HT-29 (cell line): ENCODE measurements at places on chromosomes 5 and 9. TPM values are rescaled to one million over a fixed set of nuclear protein-coding genes. Genes with fewer than 3 reads are reported as not detected.

GRCh38 chr5:157574456-157575380 lies 857 bp downstream of the ADAM19 start:
- DNase-seq, result no peak

The PLAC8L1 gene
- total RNA-seq, result not detected in 2 replicates

- no peak for DNase-seq
Measured at GRCh38 chr5:129616517-129616916, 131.4 kb upstream of the MINAR2 start.

The AJM1 gene
- total RNA-seq, result 9.0 and 9.4 TPM in 2 replicates

- no peak for DNase-seq
Measured at GRCh38 chr9:88789785-88790184, 201.5 kb upstream of the S1PR3 start.

The GABRA6 gene
- total RNA-seq, result not detected in 2 replicates

The GDNF gene
- not detected in 2 replicates for total RNA-seq

The WNT8A gene
- total RNA-seq, result not detected in 2 replicates

GRCh38 chr9:100088202-100088601 lies 10.6 kb downstream of the ERP44 start:
- no peak for DNase-seq

The CATSPER3 gene
- total RNA-seq, result not detected in 2 replicates

DNA sequence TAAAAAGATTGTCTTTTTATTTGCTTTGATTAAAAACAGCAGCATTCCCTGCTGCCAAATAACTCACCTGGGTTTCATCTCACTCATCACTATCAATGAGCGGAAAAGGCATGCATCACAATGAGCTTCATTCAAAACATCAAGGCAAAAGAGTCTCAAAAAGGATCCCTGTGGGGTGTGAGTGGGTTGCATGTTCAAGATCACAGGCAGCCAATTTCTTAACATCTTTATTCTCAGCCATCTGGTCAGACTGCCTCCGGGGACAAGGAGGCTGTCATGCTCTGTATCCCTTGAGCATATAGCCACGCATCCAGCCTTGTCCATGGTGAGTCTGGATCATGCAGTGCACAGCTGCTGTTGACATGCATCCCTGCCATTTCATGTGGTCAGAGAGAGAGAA lies 117.1 kb downstream of the ICE1 start:
- DNase-seq, result no peak

DNA sequence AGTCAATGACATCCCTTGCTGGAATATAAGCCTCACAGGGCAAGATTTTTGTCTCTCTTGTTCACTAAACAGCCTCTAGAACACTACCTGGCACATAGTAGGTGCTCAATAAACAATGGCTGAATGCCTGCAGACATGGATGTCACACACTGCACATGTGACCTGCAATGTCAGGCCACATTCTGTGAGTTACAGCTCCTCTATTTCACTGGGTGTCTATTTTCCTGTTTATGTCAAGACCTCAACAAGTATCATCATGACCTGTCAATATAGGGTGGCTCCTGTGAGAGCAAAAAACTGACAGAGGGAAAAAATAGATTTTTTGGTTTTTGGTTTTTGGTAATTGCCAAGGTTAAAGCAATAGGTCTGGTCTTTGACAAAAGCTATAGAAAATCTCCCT lies 144.6 kb upstream of the KLF9 start:
- DNase-seq, result no peak

GRCh38 chr5:147985608-147986007 lies 78.2 kb upstream of the SPINK5 start:
- no peak for DNase-seq

DNA sequence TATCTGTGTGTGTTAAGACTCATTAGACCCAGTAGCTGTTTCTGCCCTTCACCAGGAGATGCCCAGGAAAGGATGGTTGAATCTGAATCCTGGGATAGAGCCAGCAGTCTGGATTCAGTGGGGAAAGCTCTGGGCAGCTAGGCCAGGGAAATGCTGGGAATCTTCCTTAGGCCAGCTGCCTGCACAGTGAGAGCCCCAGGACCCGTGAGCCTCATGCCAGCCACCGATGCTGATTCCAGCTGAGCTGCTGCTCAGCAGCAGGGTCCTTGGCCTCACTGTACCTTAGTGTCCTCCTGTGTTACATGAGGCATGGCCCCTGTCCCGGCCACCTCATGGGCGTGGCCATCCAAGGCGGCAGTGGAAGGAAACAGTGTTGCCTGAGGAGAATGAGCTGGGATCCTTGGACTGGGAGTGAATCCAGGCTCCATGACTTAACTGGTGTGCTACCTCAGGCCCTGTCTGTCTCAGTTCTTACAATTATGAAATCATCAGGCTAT lies 87.1 kb downstream of the AMBP start:
- DNase-seq, result no peak

DNA sequence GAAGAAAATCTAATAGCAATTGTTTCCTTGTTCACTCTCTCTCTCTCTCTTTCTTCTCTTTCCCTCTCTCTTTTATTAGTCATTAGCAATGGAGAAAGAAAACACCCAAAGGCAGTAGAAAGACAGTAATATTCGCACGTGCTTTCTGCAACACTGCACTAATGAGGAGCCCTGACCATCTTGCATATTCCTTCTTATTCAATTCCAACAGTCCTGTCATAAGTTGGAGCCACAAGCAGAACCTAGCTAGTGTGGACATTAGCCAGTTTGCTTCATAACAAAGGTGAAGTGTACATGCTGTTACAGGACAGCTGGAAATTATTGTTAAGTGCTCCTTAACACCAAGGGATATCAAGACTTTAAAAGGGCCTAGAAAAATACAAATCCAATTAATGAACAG lies 63.4 kb downstream of the TRIM32 start:
- DNase-seq, result no peak
